Esophagus muscularis mucosa (tissue), 4 donors: ENCODE measurements at places on chromosomes 12 and 14.
A peak's percentile ranks its signal among the peaks of the same experiment; 100 is the strongest.

GRCh38 chr14:72643317-72643801, 250.5 kb downstream of the DPF3 start:
- no peak overlapping the region for H3K4me3 ChIP-seq
- no peak for DNase-seq
- no peak overlapping the region for H3K27ac ChIP-seq
- H3K4me1 ChIP-seq: peaks cover 5% of the 10 kb centered on the region
- H3K27me3 ChIP-seq: no peaks in the 10 kb centered on the region

DNA sequence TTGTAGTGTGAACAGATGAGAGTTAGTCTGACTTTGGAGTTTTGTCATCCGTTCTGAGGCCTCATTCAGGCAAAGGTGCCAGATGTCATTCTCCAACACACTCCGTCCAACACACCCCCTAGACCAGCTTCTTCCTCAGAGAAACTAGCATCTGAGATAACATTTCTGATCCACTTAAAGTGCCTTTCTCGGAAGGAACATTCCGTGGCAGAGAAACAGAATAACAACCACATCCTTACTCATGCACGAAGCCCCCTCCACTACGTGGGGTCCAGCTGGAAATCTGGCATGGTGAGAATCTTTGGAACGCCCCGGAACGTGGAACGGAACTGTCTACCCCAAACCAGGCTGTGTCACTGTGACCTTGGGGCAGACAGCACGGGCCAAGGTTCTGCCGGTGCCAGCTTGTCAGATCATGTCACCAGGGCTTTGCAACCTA, 17.0 kb upstream of the BCL7A start:
- H3K4me3 ChIP-seq: no peak overlapping the region
- peaks cover 6% of the 10 kb centered on the region for H3K4me1 ChIP-seq
- no peaks in the 10 kb centered on the region for H3K36me3 ChIP-seq
- DNase-seq: no peak

DNA sequence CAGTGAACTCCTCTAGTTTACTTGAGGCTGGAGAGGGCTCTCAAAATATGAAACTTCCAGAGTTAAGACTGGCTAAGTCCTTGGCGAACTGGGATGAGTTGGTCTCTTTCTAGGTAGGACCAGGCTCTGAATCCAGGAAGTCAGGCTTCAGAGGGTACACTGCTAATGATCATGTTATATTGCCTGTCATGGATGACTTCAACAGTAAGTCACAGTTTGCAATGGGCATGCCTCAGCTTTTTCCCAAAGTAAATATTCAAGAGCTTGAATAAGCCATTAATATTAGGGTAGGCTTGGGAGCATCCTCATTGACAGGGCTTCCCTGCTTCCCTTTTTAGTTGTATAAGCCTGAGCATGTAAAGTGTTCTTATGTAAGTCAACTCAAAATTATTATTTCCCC, 61.7 kb upstream of the PTHLH start:
- no peak for DNase-seq
- no peaks in the 10 kb centered on the region for H3K4me1 ChIP-seq
- H3K36me3 ChIP-seq: no peaks in the 10 kb centered on the region
- no peak overlapping the region for H3K4me3 ChIP-seq
- H3K27me3 ChIP-seq: no peaks in the 10 kb centered on the region

DNA sequence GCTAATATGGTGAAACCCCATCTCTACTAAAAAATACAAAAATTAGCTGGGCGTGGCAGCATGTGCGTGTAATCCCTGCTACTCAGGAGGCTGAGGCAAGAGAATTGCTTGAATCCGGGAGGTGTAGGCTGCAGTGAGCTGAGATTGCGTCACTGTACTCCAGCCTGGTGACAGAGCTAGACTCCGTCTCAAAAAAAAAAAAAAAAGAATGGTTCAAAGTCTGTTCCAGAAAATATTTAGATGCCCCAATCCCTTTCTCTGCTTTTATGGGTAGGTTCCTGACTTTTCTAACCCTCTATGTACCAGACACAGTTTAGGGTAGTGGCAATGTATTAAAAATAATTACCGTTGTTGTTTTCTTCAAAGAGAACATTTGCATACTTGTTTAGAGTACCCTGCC, 161.4 kb downstream of the STXBP6 start:
- no peaks in the 10 kb centered on the region for H3K36me3 ChIP-seq
- no peak overlapping the region for H3K27ac ChIP-seq
- DNase-seq: no peak
- no peak overlapping the region for H3K4me3 ChIP-seq
- H3K4me1 ChIP-seq: no peaks in the 10 kb centered on the region
- no peaks in the 10 kb centered on the region for H3K27me3 ChIP-seq

DNA sequence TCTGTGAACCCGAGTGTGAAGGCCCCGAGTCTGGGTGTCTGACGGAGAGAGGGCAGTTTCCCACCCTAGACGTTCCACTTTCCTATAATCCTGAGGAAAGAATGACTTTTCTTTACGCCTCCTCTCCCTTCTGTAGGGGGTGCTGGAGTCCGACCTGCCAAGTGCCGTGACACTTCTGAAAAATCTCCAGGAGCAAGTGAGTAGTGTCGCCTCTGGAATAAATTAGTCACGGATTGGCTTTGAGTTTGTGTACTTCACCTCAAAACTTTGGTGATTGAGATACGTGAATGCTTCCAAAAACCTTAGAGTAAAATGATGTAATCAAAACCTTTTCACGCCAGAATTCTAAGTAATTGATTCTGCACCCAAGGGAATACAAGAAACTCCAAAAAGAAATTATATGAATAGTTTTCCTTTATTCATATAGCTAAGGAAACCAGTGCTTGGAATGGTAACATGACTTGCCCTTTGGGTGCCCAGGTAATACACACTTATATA, 452 bp downstream of the NGDN start:
- H3K4me1 ChIP-seq: peaks cover 12% of the 10 kb centered on the region
- DNase-seq: no peak
- peak overlapping the region; percentile 71 for H3K4me3 ChIP-seq

GRCh38 chr12:28755027-28755426, 394.1 kb upstream of the FAR2 start:
- H3K36me3 ChIP-seq: no peaks in the 10 kb centered on the region
- no peak overlapping the region for H3K4me3 ChIP-seq
- H3K27me3 ChIP-seq: no peaks in the 10 kb centered on the region
- no peak overlapping the region for H3K27ac ChIP-seq
- no peak for DNase-seq
- no peaks in the 10 kb centered on the region for H3K4me1 ChIP-seq

DNA sequence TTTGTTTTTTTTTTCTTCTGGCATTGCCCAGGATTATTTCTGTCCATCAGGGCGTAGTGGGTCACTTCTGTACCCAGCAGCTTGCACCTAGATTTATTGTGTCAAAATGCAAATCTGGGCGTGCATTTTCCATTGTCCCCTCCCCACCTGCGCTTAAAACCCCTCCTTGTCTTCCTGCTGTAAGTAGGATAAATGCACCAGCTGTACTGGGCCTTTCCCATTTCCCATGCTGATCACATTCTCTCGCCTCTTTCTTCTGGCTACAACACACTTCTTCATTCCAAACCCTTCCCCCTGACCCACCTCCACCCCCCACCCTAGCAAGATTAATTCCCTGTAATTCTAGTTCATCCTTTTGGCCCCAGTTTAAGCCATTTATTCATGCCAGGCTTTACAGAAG, 128.0 kb downstream of the ETV6 start:
- peak overlapping the region; percentile 92 for H3K27ac ChIP-seq
- H3K36me3 ChIP-seq: no peaks in the 10 kb centered on the region
- H3K4me3 ChIP-seq: no peak overlapping the region
- no peaks in the 10 kb centered on the region for H3K27me3 ChIP-seq

DNA sequence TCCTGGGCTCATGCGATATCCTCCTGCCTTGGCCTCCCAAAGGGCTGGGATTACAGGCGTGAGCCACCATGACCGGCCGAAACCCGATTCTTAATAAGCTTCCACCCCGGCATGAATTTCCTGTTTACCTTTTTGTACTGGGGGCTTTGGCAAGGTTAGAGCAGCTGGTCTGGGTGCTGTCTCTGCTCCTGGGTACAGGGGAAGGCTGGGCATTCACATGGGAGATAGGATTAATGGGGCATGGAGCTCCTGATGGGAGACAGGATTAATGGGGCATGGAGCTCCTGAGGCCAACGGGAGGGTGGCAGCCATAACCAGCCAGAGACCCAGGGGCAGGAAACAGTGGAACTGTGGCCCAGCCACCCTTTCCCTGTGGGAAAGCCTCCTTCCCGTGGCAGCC, 69.5 kb upstream of the DICER1 start:
- no peaks in the 10 kb centered on the region for H3K36me3 ChIP-seq
- no peaks in the 10 kb centered on the region for H3K27me3 ChIP-seq
- H3K4me3 ChIP-seq: no peak overlapping the region
- peaks cover 9% of the 10 kb centered on the region for H3K4me1 ChIP-seq
- no peak for DNase-seq

GRCh38 chr12:114741940-114742339, 58.0 kb upstream of the TBX3 start:
- H3K27me3 ChIP-seq: no peaks in the 10 kb centered on the region
- H3K36me3 ChIP-seq: no peaks in the 10 kb centered on the region
- DNase-seq: no peak
- no peak overlapping the region for H3K4me3 ChIP-seq
